ENCODE measurements at places on chromosomes 12 and 14. TPM values are rescaled to one million over a fixed set of nuclear protein-coding genes. Genes with fewer than 3 reads are reported as not detected.

The ALX1 gene
- total RNA-seq = not detected

The SLCO1B1 gene
- not detected for total RNA-seq

The CD69 gene
- total RNA-seq = 1,104 TPM

The COX6A1 gene
- 144 TPM for total RNA-seq

The BDKRB1 gene
- total RNA-seq = not detected

The SLC38A6 gene
- total RNA-seq = 10.4 TPM

DNA sequence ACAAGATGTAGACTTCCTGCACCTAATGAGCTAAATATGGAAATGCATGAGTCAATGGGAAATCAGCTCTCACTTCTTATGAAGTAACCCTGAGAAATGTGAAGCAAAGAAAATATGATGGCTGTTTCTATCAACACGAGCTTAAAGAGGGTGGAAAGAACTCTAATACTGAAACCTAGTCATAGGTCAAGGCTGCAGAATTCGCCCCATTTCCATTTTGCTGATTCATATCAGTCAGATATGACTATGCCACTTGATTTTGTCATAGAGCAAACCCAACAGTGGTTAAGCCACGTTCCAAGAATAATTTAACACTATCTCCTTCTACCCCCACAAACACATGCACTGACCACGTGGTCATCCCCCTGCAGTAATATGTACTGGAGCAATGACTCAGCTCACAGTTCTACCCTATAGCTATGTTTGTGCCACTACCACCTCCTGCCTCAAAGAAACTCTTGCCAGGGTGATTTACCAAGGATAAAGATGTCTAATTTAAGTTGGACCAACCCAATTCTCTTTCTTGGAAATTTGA is 157.5 kb downstream of the TMTC3 start:
- no peak for DNase-seq

- DNase-seq = no peak
Observed at GRCh38 chr12:11170810-11171144, 217 bp upstream of the SMIM10L1 start.

GRCh38 chr12:50723865-50724264 is 40.0 kb upstream of the ATF1 start:
- DNase-seq = no peak

GRCh38 chr12:26319511-26319910 is 124.1 kb downstream of the SSPN start:
- DNase-seq = no peak

GRCh38 chr12:64995816-64996215 is 125.3 kb downstream of the WIF1 start:
- no peak for DNase-seq

GRCh38 chr12:13597166-13597565 is 384.2 kb downstream of the GRIN2B start:
- no peak for DNase-seq

GRCh38 chr14:92542766-92543554 is 29.4 kb downstream of the RIN3 start:
- DNase-seq = no peak

DNA sequence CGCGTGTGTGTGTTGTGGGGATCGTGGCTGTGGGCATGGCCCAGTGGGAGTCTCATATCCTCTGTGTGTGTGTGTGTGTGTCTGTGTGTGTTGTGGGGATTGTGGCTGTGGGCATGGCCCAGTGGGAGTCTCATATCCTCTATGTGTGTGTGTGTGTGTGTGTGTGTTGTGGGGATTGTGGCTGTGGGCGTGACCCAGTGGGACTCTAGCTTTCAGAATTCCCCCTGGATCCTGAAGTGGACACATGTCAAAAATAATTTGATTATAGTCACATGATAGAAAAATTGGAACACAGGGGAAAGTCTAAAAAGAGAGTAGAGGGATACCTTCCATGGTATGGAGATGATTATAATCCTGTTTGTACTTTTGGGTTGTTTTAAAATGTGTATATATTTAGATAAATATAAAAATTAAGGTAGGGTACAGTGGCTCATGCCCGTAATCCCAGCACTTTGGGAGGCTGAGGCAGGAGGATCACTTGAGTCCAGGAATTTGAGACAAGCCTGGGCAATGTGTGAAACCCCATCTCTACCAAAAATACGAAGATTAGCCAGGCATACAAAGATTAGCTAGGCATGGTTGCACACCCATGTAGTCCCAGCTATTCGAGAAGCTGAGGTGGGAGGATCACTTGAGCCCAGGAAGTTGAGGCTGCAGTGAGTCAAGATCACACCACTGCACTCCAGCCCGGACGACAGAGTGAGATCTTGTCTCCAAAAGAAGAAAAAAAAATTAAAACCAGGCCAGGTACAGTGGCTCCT is 11.0 kb downstream of the PAPLN start:
- DNase-seq = no peak

- no peak for DNase-seq
Observed at GRCh38 chr14:28381656-28382055, 384.9 kb upstream of the FOXG1 start.

DNA sequence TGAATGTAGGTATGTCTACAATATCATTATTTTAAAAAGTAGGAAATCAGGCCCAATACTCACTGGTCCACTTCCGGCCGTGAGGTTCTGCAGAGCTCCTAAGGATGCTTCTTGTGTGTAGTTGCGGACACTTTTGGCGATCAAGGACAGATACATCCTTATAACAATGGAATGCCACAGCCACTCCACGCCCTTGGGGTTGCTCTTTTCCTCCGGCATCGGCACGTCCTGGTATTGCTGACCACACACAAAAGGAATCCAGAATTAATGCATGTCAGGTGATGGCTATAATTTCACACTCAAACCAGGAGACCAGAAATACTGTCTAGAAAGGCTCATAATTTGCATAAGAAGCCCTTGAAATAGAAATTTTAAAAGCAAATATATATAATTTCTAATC is 65.6 kb upstream of the YARS2 start:
- DNase-seq = no peak

DNA sequence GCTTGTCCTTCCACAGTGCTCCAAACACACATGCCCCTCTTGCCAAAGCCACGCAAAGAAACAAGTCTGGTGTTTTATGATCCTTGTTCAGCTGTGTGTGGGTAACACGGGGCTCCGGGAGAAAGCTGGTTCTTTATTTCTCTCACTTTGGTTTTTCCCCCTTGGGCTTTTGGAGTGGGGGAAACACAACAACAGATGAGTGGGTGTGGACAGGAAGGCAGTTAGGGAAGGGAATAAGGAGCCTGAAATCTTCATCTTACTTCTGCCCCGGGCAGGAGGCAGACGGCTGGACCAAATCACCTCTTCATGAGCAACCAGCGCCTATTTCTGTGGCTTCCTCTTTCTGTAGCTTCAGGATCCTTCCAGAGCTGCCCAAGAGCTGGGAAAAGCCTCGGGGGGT is 218.5 kb downstream of the PHETA1 start:
- no peak for DNase-seq

DNA sequence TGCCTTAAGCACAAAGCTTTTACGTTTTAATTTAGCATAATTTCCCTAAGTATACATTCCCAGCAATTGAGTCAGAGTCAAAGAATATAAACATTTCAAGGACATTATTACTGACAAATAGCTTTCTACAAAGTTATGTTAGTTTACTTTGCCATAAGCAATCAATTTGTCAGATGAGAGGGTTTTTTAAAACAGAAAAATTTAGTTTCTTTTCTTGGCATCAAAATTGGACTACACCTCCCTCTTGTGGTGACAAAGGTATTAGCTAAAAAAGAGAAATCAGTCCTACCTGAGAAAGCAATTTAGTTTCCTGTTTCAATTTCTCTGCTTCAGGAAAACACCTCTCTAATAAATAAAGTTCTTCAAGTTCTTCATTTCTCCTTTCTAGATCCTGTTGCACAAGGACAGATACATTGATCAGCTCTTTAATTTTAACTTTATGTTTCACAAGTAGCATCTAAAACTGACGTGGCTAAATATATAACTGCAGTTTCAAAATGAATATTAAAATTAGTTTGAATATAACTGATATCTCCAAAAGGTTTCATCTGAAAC is 39.9 kb downstream of the DNAI7 start:
- no peak for DNase-seq

DNA sequence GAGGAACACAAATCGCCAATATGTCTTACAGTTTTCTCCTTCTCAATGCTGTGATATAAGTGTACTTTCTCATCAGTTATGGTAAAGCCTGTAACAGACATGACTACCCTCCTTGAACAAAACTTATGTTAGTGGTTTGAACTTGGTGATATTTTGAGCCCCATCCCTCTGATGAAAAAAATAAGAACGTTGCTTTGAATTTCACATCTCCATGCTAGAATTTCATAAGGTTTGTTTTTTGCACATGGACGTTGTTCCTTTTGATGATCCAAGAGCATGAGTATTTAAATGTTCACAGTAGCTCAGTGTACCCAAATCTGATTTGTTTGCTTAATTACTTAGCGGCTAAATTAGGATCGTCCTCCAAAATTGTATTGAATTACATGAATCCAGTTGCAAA is at the start of gene SLC15A5:
Gene SLC15A5 (minus strand): TSS at position 101 of the 400 bp plus-strand sequence. CDS start 0 bp downstream, at position 101.
- no peak for DNase-seq

- no peak for DNase-seq
Observed at GRCh38 chr14:29800961-29801360, 126.7 kb downstream of the PRKD1 start.

DNA sequence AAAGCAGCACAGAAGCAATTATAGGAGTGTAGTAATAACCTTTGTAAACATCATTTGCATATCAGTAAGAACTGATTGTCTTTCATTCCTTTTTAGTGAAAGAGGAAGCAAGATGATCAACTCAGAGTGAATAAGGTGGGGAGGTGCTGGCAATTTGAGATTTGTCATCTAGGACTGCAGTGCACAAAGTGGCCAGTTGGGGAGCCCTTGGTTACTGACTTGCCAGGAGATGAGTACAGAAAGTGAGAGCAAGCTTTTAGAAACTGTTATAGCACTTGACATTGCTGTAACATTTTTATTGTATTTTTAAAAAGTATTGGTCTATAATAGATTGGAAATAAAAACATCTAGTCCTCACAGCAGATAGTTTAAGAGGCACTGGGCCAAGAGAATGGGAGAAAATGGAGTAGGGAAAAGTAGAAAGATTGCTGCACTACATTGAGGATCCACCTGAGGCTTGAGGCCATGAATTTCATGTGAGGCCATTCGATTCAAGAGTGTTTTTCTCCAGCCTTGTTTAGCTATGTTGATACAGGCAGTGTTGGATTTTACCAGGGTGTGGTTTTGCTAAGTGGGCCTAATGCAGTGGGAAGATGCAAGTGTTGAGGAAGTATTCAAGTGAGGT is 98.2 kb downstream of the SNAPC1 start:
- no peak for DNase-seq

- DNase-seq = no peak
Observed at GRCh38 chr12:123750159-123750656, 11.9 kb upstream of the DNAH10 start.

- no peak for DNase-seq
Observed at GRCh38 chr12:15444523-15444922, 122.2 kb downstream of the PTPRO start.

DNA sequence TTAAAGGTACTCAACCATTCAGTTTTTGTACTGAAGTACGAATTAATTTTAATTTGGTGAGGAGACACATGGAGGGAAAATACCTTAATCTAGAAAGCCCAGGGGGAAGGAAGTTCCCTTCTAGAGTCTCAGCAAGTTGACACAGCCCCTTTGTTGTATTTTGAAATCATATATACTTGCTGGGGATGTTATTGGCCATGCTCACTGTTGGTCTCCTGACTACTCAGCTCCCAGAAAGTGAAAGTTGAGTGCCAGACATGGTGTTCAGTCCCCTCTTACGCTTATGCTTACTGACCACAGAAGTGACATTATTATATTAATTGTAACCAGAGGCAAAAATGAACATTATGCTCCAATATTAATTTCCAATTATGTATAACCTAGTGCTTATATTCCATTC is 28.1 kb downstream of the ARF6 start:
- DNase-seq = no peak

DNA sequence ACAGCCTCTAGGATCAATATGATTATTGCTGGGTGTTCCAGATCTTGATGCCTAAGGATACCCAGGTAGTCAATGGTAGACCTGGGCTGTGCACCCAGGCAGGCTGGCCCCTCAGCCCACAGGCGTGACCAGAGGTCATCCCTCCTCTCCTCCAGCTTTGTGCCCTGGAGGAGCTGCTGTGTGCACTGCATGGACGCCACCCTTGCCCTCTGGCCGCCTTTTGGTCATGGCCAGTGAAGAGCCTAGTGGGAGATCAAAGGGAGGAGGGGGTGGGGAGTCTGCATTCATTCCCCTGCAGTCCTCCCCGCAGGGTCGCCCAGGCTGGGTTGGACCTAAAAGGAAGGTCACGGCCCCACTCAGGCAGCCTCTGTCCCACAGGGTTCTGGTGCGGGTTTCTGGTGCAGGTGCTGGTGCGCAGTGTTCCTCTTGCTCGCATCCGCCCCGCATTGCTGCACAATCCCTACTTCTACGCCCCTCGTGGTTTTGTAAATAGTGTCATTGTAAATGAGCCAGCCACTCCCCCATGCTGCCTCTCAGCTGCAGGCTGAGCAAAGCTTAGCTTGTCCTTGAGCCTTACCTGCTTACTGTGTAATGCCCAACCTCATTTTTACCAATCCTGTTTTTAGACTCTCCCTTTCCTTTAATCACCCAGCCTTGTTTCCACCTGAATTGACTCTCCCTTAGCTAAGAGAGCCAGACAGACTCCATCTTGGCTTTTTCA is 55.3 kb downstream of the PSMA6 start:
- no peak for DNase-seq

GRCh38 chr12:10543499-10543898 is 37.8 kb downstream of the EIF2S3B start:
- no peak for DNase-seq

GRCh38 chr12:26369588-26369987 is 174.2 kb downstream of the SSPN start:
- no peak for DNase-seq

DNA sequence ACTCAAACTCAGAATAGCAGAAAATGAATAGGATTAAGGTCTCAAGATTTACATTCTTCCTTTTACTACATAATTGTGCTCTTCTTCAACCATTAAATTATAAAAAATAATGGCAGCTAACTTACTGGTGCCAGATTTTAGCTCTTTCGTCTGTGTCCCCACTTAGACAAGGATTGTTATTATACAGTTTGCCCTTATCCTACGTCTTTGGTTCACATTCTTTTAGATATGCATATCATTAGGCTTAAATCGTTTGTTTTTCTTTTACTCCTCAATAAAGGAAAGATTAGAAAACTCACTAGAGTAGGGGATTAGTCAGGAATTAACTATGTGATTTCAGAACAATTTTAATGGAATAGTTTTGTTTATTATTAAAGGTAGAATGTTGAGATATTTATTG is 129.6 kb upstream of the GARIN2 start:
- DNase-seq = no peak

- peak; percentile 62 for DNase-seq
Observed at GRCh38 chr14:77053046-77053841, 24.7 kb upstream of the IRF2BPL start.

- no peak for DNase-seq
Observed at GRCh38 chr12:21697904-21698630, 40.4 kb upstream of the LDHB start.

GRCh38 chr14:24325963-24326362 is 8.9 kb downstream of the ADCY4 start:
- DNase-seq = no peak

DNA sequence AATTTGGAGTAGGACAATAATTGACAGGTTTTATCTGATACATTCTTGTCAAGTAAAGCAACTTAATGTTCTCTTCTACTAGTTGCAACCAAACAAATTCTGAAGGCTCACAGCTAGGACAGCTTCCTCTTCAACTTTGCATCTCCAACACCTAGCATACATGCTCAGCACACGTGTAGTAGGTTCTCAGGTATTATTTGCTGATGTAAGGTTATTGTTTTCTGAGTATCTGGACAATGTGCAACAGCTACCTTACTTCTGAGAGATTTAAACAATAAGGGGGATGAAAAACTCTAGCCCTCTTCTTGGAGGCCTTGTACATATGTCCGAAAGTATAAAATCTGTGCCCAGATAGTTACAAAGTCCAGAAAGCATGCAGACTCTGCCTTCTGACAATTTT is 15.5 kb upstream of the FLRT2 start:
- DNase-seq = no peak
